HS-5 (cell line): ENCODE measurements at places on chromosomes 7 and 10.

DNA sequence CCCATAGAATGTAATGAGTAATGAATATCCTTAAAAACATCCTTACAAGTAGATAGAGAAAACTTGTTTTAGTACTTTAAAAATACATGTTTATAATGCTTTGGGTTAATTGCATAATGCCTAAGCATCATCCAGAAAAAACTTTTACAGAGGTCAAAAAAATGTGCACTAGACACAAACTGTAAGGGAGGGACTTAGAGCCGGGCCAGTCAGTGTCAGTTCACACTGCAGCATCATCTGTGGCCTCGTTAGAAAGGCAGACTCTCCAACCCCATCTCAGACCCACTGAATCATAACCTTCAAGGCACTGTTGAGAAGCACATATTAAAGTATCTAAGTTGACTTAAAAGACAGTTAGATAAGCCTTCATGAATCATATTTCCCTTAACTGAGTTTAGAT, 230.1 kb upstream of the PRPS1L1 start:
- DNase-seq: no peak

DNA sequence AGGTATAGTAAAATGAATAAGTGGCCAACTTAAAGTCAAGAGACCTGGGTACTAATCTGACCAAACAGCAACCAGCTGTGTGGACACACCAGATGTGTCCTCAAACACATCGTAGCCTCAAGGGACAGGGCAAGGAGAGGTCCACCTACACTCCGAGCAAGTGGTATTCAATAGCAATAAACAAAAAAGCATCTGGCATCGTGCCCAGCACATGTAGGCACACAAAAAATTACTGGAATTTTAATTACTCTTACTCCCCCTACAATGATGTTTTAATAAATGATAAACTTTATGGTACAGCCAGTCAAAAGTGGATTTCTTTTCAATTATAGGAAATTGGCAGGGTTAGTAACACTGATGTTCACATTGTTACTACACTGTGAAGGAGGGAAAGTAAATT, 3.5 kb upstream of the RGS10 start:
- DNase-seq: no peak

DNA sequence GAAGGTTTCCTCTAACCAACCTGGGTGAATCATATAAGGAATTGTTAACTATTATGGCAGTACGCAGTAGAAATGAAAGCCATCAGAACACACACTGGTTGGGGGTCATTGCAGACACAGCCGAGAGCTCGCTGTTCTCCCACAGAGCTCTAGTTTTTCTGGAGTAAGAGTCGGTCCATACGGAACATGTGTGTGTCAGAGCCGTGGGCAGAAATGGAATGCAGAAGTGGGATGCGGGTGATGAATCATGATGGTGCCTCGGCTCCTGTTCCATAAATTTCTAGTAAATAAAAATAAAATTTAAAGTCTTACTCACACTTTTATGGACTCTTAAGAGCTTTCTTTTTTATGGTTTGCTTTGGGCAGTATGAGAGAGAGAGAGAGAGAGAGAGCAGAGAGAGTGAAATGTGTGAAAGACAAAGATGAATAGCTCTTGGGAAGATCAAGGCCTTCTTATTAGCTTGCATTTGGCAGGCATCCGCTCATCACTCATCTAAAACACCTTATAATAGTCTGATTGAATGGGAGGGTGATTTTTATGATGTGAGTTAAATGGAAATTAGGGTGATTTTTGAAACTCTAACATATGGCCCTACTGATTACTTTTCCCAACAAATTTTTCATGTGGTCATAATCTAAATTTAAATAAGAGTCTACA, 98.8 kb upstream of the PFKP start:
- DNase-seq: no peak

- no peak for DNase-seq
Measured at GRCh38 chr10:46268076-46268881, 18.5 kb upstream of the ANTXRL start.

- peak; percentile 56 for DNase-seq
Measured at GRCh38 chr7:95921543-95921942, 149.2 kb downstream of the DYNC1I1 start.

- DNase-seq: no peak
Measured at GRCh38 chr10:251982-252582, 116.8 kb downstream of the ZMYND11 start.

DNA sequence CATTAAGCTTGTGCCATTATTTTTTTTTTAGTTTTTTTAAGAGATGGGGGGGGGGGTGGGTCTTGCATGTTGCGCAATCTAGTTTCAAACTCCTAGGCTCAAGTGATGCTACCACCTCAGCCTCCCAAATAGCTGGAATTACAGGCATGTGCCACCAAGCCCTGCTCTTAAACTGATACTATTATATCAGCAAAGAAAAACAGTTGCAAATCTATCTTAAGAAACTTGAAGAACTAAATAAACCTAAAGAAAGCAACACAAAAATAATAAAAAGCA, 47.5 kb downstream of the BRAF start:
- DNase-seq: no peak

- DNase-seq: no peak
Measured at GRCh38 chr7:70338015-70338414, 739.7 kb downstream of the AUTS2 start.

DNA sequence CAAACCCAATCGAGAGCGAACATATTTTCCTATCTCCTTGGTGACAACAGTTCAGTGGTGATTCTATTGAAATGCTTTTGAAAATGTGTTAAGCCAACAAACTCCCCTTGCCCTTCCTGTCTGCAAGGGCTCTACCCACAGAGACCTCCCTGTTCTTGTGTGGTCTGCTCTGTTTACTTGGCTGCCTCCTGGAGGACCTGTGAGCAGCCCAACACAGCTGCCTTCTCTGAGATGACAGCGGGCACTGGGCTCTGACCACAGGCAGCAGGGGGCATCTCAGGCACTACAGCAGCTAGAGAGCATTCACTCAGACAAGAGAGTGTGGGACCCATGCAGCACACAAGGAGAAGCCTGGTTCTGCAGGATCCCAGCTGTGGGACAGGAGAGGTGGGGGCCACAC, 416.4 kb downstream of the TCERG1L start:
- no peak for DNase-seq

GRCh38 chr10:76255241-76255640, 823.8 kb downstream of the LRMDA start:
- no peak for DNase-seq

DNA sequence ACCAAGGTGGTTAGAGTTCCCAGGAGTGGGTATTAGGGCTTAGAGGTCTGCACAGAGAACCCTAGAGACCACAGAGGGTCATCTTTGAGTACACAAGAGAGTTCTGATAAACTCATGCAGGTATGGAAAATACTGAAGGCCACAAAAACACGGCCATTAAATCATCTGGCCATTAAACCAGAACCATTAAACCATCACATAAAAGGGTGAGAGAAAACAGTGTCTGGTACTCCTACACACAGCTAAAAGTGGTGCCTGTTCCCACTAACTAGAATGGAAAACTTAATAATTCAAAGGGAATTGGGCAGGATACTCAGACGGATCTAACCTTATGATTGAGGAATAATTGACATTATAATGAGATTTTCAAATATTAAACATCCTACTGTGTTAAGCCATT, 679.4 kb downstream of the TNS3 start:
- no peak for DNase-seq

GRCh38 chr10:22478555-22479334, 133.4 kb downstream of the SPAG6 start:
- no peak for DNase-seq

- DNase-seq: no peak
Measured at GRCh38 chr10:97336942-97337831, 2.7 kb upstream of the FRAT2 start.

- no peak for DNase-seq
Measured at GRCh38 chr7:38374507-38374906, 101.1 kb upstream of the TARP start.

- DNase-seq: no peak
Measured at GRCh38 chr10:76302961-76303630, 871.7 kb downstream of the LRMDA start.

DNA sequence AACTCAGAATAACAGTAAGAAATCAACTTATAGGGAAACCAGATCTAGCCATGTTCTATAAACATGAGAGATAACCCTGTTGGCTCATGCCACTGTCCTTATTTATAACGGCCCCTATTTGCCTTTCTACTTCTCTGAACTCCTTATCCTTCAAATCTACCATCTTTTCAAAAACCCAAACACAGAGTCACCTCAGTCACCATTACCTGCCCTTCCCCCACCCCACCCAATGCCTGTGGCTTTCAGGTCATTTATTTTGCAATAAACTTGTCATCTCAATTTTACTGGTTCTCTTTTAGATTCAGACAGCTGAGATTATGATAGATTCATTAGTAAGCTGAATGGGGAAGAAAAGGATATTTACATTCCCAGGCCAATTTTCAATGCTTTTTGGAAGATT, 53.6 kb downstream of the KMT2C start:
- DNase-seq: no peak

GRCh38 chr7:41467596-41467995, 235.3 kb downstream of the INHBA start:
- no peak for DNase-seq

- peak; percentile 60 for DNase-seq
Measured at GRCh38 chr10:17348501-17349349, 105.7 kb downstream of the ST8SIA6 start.

GRCh38 chr10:5977471-5978229, at the start of gene IL15RA:
Gene IL15RA, minus strand, starts transcription at chr10:5977543. Its CDS starts 51 bp downstream, at chr10:5977492.
- DNase-seq: no peak

- DNase-seq: no peak
Measured at GRCh38 chr7:12397671-12398070, 6.0 kb downstream of the VWDE start.

DNA sequence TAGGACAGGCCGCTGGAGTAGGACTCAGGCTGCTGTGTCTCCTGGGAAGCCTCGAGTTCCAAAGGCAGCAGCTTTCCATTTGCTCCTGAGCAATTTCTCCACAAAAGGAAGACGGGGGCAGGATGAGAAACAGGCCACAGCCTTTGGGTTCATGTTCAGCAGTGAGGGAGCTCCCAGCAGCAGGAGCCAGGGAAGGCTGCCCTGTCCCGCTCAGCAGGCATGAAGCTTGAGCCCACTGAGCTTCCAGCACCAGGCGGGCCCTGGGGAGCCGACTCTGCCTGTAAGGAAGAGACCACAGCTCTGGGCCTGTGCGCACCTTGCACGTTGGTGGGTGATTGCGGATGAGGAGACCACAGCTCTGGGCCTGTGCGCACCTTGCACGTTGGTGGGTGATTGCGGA, 527.2 kb downstream of the TCERG1L start:
- DNase-seq: no peak

DNA sequence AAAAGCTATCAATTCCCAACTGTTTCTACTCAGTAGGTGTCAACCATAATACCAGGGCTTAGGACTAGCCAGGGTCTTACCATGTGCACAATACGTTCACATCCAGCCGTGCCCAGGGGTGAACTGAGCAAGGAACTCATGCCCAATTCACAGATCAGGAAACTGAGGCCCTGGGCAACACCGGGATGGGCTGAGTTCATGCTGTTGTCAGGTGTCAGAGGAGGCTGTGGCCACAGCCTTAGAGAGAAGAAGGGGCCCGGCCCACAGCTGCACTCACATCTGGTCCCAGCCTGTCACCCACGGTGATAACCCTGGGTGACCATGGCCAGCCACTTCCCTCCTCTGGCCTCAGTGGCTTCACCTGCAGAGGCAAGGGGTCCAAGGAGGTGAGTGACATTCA, 92.0 kb downstream of the FAM53B start:
- DNase-seq: no peak

GRCh38 chr7:143239813-143240212, 18.0 kb downstream of the TAS2R40 start:
- no peak for DNase-seq

GRCh38 chr7:42766782-42767423, 145.0 kb downstream of the C7orf25 start:
- DNase-seq: no peak

- no peak for DNase-seq
Measured at GRCh38 chr10:22343731-22344130, 1.6 kb upstream of the SPAG6 start.

- DNase-seq: no peak
Measured at GRCh38 chr10:53356616-53357349, 584.2 kb upstream of the MBL2 start.

- no peak for DNase-seq
Measured at GRCh38 chr7:70935311-70935710, 196.6 kb upstream of the GALNT17 start.
